GM23248 (cell line): ENCODE measurements at places on chromosomes 7 and 10. TPM values are rescaled to one million over a fixed set of nuclear protein-coding genes. Genes with fewer than 3 reads are reported as not detected.

Gene KCNIP2
- polyA plus RNA-seq, result 0.15 and 0.24 TPM in 2 replicates

Gene VAX1
- not detected in 2 replicates for polyA plus RNA-seq

Gene NUTM2B
- polyA plus RNA-seq, result not detected in 2 replicates

Gene ACHE
- 0.14 TPM in 1 of 2 replicates, not detected in the other for polyA plus RNA-seq

Gene ERLIN1
- 62.5 and 63.3 TPM in 2 replicates for polyA plus RNA-seq

Gene SMKR1
- 0.18 and 0.70 TPM in 2 replicates for polyA plus RNA-seq

Gene GPR26
- polyA plus RNA-seq, result not detected in 2 replicates

Gene CPVL
- not detected in 2 replicates for polyA plus RNA-seq
